HT-29 (cell line): ENCODE measurements at places on chromosomes 4 and X. TPM values are rescaled to one million over a fixed set of nuclear protein-coding genes. Genes with fewer than 3 reads are reported as not detected.
A peak's percentile ranks its signal among the peaks of the same experiment; 100 is the strongest.

PF4V1 gene
- not detected in 2 replicates for total RNA-seq

ZDHHC15 gene
- total RNA-seq = not detected in 2 replicates

DNA sequence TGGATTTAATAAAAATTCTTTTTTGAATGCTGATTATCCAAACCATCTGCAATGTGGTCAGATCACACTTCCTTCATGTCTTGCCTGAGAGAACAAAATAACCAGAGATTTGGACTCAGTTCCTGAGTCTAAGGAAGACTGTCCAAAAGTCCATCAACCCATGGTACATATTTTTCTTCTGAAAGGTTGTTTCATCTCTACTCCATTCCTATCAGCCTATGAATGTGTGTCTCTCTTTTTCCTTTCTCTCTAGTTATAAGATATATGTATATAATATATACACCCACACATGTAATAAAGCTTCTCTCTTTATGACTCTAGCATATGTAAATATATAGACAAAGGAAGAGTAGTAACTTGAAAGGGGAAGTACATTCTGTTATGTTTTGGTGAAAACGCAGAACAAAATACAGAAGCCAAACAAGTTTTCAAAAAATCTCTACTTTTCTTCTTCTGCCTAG is 226.9 kb downstream of the ARHGAP24 start:
- DNase-seq = no peak

GRCh38 chrX:84634201-84634782 is 132.0 kb upstream of the HDX start:
- no peak for DNase-seq

GRCh38 chr4:56149591-56149990 is 200.8 kb downstream of the CEP135 start:
- no peak for DNase-seq

GRCh38 chr4:128553686-128554515 is 255.6 kb upstream of the JADE1 start:
- DNase-seq = peak; percentile 49

- DNase-seq = no peak
These were observed 1.0 kb upstream of the TLR1 start for GRCh38 chr4:38805530-38806145.

DNA sequence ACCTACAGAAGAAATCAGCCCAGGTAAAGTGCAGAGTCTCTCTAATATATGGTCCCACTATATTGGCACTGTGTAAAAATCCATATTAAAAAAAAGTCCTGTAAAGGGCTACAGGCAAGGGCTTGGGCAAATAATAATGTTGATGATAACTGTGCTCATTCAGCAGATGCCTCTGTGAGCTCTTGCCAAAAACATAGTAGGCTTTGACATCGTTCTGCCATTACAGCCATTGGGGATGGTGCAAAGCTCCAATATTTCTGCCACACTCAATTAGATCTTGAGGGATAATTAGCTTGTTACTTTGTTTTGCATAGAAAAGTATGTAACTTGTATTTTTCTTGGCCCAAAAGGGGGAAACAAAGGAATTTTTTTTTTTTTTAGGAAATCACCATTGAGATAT is 645.5 kb upstream of the FAM241A start:
- DNase-seq = no peak

DNA sequence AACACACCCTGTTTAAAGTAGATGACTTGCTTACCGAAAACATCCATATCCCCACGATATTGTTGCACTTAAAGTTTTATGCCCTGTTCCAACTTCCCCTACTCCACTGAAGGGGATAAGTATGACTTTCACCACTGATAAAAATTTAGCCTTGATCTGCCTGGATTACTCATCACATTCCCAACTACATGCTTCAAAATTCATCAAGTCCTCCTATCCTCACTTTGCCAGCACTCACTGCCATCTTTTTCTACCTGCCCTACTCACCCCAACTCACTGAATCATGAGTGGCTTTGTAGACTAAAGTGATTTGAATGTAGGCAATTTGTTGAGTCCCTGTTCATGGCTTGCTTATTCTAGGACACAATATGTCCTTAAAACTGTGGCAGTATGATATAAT is 12.2 kb upstream of the GPRIN3 start:
- no peak for DNase-seq

DNA sequence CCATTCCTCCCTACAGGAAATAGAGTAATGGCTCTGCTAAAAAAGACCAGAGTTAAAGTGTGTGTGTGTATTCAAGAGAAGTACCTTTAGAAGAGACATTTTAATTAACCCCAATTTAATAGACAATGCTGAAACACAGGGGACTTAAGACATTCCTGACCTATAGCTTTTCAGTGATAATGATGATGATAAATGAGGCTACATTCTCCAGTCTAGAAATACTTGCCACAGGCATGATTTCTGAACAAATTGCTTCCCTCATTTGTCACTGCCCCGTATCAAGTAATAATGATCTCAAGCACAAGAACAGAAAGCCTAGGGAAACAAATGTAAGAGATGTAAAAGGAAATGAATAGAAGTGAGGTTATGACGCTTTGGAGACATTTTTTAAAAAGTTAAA is 117.1 kb downstream of the UNC5C start:
- no peak for DNase-seq

DNA sequence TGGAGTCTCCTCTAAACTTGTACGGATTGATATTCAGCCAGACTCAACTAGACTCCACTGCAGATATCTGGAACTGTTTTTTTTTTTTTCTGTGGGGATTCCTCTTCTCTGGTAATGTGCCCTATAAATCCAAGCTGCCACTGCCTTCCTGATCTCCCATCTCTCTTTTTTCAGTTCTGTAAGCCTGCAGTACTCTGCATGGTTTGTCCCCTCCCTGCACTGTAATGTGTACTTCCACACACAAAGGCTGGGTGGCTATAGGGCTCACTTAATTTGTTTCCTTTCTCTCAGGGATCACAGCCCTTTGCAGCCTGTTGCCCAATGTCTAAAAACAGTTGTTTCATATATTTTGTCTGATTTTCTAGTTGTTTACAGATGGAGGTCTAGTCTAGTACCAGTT is 84.7 kb upstream of the RPA4 start:
- no peak for DNase-seq

- no peak for DNase-seq
These were observed 119.1 kb downstream of the PAPSS1 start for GRCh38 chr4:107600983-107601382.
